ENCODE measurements at places on chromosomes 1 and 21.

- DNase-seq, result no peak
These were observed 17.5 kb downstream of the UMODL1 start for GRCh38 chr21:42088658-42089057.

DNA sequence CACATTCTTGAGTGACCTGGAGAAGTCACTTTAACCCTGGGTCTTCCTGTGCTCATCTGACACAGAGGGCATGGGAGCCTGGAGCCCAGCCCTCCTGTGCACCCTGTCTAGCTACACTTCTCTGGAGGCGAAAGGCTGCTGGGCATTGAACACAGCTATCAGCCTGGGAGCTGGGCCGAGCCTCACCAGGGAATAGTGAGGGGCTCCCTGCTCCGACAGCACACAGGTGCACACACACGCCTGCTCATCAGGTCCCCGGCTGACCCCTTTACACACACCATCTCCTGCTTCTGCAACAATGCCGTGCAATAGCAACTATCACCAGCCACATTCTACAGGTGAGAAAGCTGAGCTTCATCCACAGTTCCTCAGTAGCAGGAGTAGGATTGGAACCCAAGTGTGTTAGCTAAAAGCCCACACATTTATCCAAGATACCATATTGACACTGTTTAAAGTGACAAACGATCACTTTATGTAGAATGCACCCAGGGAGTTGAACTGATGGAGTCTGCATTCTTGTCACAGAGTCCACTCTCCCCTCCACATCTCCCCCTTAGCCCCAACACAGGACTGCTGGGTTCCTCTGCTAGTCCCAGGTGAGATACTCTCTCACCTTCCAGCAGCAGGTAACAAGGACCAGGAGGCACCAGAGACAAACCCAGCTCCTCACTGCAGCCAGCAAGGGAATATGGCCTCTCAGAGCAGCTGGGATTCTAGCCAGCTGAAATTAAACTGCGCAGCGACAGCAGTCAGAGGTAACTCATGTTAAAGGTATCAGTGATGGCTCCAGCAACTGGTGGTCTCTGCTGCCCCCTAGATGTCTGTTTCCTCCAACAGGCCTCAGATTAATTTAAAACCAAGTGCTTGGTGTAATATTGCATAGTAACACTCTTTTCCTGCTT lies 18.3 kb upstream of the CAPN8 start:
- no peak for DNase-seq

DNA sequence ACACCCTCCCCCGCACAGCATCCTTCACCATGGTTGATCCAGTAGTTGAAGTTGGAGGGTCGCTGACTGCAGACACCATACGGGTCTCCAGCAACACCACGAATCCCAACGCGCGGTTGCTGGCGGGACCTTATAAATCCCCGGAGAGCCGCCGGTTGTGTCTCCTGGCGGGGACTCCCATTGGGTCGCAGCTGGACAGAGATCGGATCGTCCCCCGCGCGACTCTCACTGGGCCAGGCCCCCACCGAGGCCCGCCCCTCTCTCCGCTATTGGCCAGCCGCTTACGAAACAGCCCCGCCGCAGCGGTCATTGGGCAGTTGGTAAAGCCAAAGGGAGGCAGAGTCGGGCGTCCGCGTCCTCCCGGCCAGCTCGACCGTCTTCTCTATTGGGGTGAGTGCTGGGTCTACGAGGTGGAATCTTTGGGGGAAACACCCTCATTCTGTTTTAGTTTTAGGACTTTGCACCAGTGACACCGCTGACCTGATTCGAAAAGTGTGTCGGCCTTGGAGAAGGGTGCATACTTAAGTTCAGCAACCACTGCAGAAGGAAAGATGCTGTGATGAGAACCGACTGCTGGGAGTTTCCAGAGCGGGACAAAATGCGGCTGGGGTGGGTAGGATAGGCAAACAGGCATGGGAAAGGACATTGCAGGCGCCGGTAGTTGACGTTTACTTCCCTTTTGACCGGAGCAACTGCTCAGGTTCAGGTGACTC lies 27.4 kb downstream of the RABIF start:
- peak; percentile 40 for DNase-seq

DNA sequence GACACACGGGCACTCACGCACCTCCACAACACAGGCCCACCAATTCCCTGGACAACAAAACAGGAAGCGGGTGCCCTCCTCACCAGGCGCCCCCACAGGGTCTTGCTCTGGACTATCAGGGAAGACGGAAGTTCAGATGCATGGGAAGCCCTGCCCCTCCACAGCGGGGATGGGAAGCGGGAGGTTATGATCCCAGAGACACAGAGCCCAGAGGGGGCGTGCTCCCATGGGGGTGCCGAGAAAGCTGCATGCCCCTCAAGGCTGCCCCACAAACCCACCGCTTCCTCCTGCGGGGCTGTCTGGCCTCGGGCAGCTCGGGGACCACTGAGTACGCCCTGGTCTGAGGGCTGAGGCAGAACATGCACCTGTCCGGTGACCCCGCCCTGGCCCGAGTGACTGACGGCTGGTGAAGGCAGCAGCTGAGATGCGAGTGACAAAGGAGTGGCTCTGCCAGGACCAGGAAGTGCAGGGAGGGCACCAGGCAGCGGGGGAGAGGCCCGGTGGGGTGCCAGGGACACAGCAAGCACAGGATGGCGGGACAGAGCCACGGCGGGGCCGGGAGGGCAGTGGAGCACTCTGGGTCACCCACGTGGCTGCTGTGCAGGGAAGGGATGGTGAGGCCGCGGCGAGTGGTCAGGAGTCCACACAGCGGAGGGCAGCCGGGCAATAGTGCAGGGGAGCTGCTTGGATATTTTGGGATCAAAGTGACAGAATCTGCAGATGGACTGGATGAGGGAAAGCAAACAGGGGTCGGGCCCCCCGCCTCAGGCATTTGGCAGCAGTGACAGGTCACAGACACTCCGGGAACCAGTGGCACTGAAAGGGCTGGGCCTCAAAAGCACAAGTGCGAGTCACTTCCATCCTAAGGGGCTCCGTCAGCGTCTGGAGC lies 18.6 kb downstream of the NADK start:
- no peak for DNase-seq

- DNase-seq, result no peak
These were observed 36.7 kb downstream of the AJAP1 start for GRCh38 chr1:4690951-4691675.

DNA sequence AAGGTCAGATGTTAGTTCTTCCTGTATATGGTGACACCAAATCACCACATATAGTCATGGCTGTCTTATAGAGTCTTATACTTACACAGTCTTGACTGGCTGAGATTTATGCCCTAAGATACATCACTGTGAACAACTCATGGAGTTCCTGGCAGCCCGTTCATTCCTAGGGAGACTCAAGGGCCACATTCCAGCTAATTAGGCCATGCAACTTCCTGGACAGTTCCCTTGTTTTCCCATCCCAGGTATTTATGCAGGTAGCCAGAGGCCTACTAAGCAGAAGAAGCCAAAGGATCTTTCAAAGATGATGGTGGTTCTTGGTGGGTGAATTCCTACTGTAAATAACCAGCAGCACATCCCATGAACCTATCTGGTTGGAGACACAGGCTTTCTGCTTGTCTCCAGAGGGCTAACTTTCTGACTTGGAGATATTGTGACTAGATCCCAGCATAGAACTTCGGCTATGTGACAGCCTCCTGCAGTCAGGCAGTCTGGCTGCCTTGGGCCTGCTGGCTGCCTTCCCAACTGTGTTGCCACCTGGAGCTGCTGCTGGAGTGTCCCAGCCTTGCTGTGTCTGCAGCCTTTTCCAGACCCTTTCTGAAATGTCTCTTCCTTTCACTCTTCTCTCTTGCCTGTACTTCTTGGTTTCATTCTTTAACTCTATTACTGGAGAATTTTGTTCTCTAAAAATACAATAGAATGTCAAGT lies 283.8 kb downstream of the CACNA1E start:
- no peak for DNase-seq

- no peak for DNase-seq
These were observed 46.3 kb downstream of the ITPKB start for GRCh38 chr1:226692823-226693222.

GRCh38 chr1:94727846-94728715 lies 92.1 kb upstream of the SLC44A3 start:
- peak; percentile 65 for DNase-seq

DNA sequence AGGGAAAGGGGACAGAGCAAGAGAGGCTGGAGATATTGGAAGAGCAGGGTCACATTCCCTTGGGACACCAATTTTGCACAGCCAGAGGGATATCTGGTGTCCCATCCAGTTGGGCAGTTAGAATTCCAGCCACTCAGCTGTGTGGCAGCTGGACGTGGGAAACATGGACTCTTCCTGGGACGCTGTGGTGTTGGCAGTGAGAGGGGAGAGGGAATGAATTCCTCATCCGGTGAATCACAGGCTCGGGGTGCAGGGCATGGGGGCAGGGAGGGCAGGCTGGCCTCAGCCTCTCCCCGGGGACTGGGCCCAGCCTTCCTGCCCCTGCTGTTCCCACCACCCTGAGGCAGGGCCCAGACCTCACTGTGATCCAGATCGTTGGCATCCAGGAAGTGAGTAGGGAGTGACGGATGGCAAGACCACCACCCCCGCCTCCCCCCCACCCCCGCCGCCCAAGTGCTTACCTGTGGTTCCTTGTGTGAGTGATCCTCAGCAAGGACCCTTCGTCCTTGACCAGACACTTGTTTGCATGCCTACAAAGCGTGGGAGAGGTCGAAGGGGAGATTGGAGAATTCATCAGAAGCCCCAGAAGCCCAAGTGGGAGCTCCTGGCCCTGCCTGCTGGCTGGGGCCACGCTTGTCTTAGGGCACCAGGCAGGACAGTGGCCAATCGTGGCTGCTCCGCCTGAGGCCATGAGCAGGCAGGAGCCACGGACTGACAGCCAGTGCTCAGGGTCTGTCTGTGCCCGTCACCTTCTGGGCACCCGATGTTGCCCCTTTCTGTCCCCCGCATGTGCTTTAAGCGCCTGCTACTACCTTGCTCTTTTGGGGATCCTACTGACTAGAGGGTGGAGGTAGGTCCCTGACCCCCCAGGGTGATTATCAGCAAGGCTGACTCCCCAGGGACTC lies 8.7 kb downstream of the WNT3A start:
- no peak for DNase-seq

- DNase-seq, result no peak
These were observed 213.7 kb upstream of the VAMP3 start for GRCh38 chr1:7557301-7557891.

DNA sequence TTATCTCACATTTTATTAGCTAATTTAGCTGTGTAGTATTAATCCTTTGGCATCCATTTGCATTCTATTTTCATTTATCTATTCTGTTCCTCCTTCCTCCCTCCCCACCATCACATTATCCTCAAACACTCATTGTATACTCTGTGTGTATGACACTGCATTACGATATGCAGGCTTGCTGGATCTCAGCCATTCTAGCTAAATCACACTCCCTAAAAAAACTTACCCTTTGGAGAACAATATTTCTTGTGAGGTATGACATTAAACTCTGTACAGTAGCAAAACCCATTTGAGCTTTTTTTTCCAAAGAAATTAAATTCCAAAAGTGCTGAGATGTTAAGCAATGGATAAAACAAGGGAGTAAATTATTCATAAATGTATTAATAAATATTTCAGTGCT lies 11.4 kb upstream of the RAB3GAP2 start:
- no peak for DNase-seq

DNA sequence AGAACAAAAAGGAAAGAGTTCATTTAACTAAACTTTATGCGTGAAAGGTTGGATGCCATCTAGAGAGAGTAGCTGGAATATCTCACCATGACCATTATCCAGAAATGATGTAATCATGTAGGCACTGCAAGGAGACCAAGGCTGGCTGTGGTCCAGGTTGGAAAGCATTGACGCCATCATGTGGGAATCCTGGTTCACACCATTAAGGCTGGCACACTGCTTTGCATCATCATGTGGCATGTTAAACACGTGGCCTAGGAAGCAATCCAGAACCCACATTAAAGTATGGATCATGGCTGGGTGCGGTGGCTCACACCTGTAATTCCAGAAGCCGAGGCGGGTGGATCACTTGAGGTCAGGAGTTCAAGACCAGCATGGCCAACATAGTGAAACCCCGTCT lies 4.3 kb downstream of the ADAMTS1 start:
- no peak for DNase-seq

DNA sequence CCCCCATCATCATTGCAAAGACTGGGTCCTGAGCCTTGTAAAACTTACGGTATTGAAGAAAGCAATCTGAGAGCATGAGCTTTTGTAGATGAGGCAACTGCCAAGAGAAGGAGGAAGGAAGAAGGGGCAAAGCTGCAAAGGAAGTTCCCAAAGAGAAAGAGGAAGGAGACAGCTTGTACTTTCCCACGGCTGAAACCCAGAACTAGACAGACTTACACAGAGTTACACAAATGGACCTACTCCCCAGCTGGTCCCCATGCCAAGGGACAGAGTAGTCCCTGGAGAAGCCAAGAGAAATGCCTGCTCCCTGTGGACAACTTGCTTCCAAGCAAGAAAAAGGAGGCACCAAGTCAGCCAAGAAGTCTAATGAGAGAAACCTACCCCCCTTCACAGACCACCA lies 22.6 kb downstream of the SLC5A9 start:
- DNase-seq, result no peak

- no peak for DNase-seq
These were observed 283.4 kb downstream of the PTPRU start for GRCh38 chr1:29519788-29520110.

GRCh38 chr1:84424513-84425149 lies 26.3 kb downstream of the DNASE2B start:
- DNase-seq, result no peak

GRCh38 chr1:55506740-55507577 lies 291.8 kb upstream of the USP24 start:
- DNase-seq, result peak; percentile 49

DNA sequence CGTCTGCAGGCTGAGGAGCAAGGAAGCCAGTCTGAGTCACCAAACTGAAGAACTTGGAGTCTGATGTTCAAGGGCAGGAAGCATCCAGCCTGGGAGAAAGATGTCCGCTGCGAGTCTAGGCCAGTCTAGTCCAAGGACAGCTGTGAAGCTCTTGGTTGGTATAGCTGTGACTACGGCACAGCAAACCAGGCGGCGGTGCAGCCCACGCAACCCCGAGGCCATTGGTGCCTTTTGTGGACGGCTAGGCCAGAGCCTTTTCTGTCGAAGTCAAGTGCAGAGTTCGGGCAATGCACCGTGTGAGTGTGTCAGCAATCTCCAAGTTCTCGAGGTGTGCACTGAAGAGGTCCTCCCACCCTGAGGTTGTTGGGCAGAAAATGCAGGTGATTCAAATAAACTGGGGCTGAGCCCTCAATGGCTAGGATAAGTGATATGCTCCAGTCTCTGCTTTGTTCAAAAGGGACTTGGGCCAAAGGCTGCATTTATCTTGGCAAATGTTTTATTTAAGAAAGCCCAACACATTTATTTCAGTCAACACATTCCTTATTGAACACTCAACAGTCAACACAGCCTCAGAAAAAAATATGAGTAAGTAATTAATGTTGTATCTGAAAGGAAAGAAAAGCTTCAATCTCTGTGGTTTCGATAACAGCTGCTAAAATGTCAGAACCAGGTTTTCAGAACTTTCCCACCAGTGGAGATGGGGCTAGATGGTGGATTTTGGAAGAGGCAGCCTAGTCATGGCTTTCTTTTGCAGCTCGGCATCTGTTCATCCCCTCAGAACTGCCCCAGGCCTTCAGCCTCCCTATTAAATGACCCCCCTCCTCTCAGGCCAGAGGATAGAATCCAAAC lies 78.1 kb upstream of the COX20 start:
- DNase-seq, result peak; percentile 20

Measured in fibroblast of the conjunctiva (primary cell).